ENCODE measurements at places on chromosomes 16 and 17.

DNA sequence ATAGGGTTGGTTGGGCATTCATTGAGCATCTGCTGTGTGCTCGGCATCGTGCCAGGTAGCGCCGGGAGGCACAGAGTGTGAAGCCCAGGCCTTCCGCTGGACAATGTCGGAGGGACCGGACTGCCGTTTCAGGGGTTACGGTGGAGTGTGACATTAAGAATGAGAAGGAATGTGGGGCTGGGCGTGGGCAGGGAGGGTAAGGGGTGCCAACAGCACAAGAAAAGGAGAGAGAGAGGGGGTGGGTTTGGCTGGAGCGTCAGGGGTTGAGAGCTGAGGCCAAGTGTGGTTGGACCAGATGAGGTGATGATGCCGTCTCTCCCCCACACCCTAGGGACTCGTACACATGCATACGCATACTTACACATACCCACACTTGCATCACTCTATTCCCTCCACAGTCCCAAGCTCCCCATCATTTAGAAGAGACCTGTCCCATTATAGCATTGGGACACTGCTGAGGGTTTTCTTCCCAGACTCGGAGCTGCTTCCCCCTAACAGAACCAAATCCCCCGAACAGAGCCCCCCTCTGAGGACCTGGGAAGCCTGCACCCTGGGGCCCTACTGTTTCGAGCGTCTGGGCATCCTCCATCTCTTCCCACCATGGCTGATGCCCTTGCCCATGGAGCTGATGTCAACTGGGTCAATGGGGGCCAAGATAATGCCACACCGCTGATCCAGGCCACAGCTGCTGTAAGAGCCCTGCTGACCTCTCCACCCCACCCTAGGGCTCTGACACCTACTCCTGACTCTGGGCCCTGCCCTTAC is 3.3 kb upstream of the KCTD11 start:
- DNase-seq: no peak

GRCh38 chr17:80855948-80856862 is 135.4 kb upstream of the CHMP6 start:
- DNase-seq: peak; percentile 84

GRCh38 chr17:33944412-33944811 is 310.7 kb upstream of the CCL2 start:
- no peak for DNase-seq

DNA sequence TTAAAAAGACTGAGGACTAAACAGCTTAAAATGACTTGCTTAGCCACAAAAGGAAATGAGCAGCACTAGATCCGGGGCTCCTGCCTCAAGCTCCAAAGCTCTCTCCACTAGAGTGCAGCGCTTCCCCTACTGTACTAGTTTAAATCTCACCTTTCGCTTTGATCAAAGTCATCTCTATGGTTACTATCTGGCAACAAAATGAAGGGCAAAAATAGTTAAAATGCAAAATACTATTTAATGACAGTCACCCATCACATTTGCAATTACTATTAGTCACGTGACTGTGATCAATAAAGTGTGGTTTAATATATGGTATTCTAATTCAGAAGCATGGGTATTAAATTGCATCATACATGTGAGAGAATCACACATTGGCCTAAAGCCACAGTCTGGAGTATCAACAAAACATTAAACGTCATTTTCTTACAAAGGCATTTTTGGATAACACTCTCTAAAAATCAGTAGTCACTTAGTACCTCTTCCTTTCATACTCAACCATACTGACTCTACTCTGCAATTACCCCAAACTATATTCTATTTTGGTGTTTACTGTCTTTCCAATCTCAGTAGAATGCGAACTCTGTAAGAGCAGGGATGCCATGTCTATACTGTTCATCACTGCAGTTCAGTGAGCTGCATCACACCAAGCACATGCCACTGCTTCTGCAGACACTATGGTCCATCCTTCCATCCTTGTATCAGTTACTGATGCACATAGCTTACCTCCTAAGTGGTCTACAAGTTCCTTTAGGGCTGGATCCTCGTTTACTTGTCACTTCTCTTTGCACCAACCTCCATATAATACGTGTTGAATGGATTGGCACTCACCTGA is 6.2 kb downstream of the PSMD12 start:
- DNase-seq: peak; percentile 30

DNA sequence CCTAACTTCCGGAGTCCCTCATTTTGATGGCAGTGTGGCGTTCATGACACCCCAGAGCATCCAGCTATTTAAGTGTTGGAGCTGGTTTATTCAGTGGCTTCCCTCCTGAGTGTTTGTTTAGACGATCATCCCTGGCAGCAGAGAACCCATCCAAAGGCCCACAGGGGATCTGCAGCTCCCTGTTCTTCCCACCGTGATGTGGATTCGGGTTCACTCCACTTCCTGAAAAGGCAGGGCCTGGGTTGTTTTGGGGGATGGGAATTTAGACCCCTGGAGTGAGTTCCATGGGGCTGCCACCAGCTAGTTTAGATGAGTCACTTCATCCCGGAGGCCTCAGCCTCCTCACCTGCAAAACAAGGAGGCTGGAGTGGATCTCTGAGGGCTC is 2.3 kb downstream of the KSR1 start:
- no peak for DNase-seq

- no peak for DNase-seq
Observed at GRCh38 chr17:73003487-73003886, 89.0 kb downstream of the SLC39A11 start.

- no peak for DNase-seq
Observed at GRCh38 chr17:50052822-50053653, 2.9 kb upstream of the ITGA3 start.

DNA sequence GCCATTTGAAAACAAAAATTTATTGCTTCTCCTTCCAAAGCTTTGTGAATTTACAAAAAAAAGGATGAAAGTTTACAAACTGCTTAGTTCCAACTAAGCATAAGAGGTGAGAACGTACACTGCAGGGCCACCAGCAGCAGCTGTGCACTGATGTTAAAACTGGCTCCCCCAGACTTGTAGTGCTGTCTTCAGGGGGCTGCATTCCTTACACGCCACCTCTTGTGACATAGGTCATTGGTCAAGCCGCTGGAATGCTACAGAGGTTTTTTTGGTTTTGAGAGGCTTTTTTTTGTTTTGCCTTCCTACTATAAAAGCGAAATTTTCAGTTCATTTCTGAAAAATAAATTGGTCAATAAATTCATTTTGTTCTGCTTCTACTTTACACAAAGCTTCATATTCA is 6.9 kb downstream of the IFT20 start:
- no peak for DNase-seq

GRCh38 chr16:49639739-49640431 is 216.0 kb downstream of the ZNF423 start:
- no peak for DNase-seq

DNA sequence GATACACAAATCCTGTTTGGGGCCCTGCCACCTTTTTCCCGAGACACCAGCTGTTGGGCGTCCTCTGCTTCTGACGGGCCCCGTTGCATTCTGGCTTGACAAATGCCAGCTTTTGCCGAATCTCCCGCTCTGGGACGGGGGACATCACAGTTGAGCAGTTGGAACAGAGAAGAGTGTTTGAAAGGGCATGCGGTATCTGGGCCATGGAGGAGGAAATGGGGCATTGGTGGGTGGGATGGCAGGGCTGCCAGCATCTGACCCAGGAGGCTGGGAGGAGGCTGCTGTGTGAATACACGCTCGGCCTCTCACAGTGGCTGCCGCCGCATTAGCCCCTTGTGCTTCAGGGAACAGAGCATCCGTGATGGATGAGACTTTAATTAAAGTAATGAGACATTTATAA is 184.3 kb upstream of the TNRC6C start:
- no peak for DNase-seq

GRCh38 chr16:76335180-76335974 is 58.2 kb downstream of the CNTNAP4 start:
- DNase-seq: no peak

GRCh38 chr17:39069114-39069756 is 82.2 kb downstream of the PLXDC1 start:
- peak; percentile 53 for DNase-seq

GRCh38 chr16:14353340-14353739 is 276.7 kb downstream of the PARN start:
- DNase-seq: no peak

Measured in GM12891 (cell line).